Thoracic aorta endothelial cell (primary cell): ENCODE measurements at places on chromosomes 5 and 9. TPM values are rescaled to one million over a fixed set of nuclear protein-coding genes. Genes with fewer than 3 reads are reported as not detected.

Gene HDAC3
- 43.4 and 44.0 TPM in 2 replicates for total RNA-seq

Gene RNF183
- not detected in 2 replicates for total RNA-seq

Gene NME5
- 1.1 and 1.6 TPM in 2 replicates for total RNA-seq

Gene PCYOX1L
- total RNA-seq: 12.1 and 14.3 TPM in 2 replicates

Gene AK1
- 60.4 and 80.7 TPM in 2 replicates for total RNA-seq

Gene BARHL1
- not detected in 2 replicates for total RNA-seq

Gene GPR151
- total RNA-seq: not detected in 2 replicates

Gene ABHD17B
- total RNA-seq: 34.0 and 34.6 TPM in 2 replicates

Gene FSTL4
- not detected in 2 replicates for total RNA-seq

Gene SLC25A2
- 0.27 and 0.50 TPM in 2 replicates for total RNA-seq

Gene FAM13B
- 28.5 and 33.1 TPM in 2 replicates for total RNA-seq

Gene SLC6A18
- not detected in 2 replicates for total RNA-seq

Gene OR1N2
- total RNA-seq: not detected in 2 replicates

Gene PCDHA6
- total RNA-seq: 0.13 and 0.22 TPM in 2 replicates

Gene EQTN
- total RNA-seq: not detected in 2 replicates
